ENCODE measurements at places on chromosomes 13 and 19. TPM values are rescaled to one million over a fixed set of nuclear protein-coding genes. Genes with fewer than 3 reads are reported as not detected.

- peaks cover 13% of the 10 kb centered on the region for H3K4me1 ChIP-seq
- H3K27me3 ChIP-seq: no peaks in the 10 kb centered on the region
- H3K36me3 ChIP-seq: no peaks in the 10 kb centered on the region
- no peak overlapping the region for H3K27ac ChIP-seq
- DNase-seq: no peak
Measured at GRCh38 chr13:49643035-49643646, 14.8 kb downstream of the ARL11 start.

CYP4F8 gene
- not detected for total RNA-seq

- H3K4me1 ChIP-seq: no peaks in the 10 kb centered on the region
- no peaks in the 10 kb centered on the region for H3K36me3 ChIP-seq
- no peak overlapping the region for H3K4me3 ChIP-seq
- H3K27me3 ChIP-seq: no peaks in the 10 kb centered on the region
- H3K27ac ChIP-seq: no peak overlapping the region
- no peak for DNase-seq
Measured at GRCh38 chr19:29445246-29445645, 80.5 kb upstream of the VSTM2B start.

GRCh38 chr19:40363069-40363468 lies 14.6 kb downstream of the PLD3 start:
- H3K27ac ChIP-seq: peak overlapping the region; percentile 31
- H3K36me3 ChIP-seq: no peaks in the 10 kb centered on the region
- no peaks in the 10 kb centered on the region for H3K27me3 ChIP-seq
- H3K4me3 ChIP-seq: no peak overlapping the region
- peaks cover 16% of the 10 kb centered on the region for H3K4me1 ChIP-seq

DNA sequence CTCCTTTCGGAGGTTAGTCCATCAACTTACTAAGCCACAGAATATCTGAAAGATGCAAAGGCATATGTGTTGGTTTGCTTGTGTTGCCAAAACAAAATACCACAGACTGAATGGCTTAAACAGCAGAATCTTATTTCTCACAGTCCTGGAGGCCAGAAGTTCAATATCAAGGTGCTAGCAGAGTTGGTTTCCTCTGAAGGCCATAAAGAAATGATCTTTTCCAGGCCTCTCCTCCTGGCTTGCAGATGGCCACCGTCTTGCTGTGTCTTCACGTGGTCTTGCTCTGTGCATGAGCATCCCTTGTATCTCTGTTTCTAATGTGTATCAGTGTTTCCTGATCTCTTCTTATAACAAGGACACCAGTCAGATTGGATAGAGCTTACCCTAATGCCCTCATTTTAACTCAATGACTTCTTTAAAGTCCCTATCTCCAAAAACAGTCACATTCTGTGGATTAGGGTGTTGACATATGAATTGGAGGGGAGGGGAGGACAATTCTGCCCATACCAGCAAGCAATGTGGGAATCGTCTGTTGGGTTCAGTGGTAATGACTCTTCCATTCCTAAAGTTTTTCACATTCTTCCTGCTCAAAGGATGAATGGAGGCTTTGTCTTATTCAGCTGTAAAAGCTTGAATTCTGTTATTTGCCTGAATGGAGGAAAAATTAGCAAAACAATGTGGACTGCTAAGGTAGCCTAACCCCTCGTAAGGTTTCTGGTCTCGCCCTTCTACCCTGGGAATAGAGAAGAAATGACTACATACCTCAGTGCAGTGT lies 715.7 kb downstream of the DIAPH3 start:
- no peak overlapping the region for H3K4me3 ChIP-seq
- no peaks in the 10 kb centered on the region for H3K4me1 ChIP-seq
- no peak for DNase-seq
- H3K27me3 ChIP-seq: peaks cover 6% of the 10 kb centered on the region

DNA sequence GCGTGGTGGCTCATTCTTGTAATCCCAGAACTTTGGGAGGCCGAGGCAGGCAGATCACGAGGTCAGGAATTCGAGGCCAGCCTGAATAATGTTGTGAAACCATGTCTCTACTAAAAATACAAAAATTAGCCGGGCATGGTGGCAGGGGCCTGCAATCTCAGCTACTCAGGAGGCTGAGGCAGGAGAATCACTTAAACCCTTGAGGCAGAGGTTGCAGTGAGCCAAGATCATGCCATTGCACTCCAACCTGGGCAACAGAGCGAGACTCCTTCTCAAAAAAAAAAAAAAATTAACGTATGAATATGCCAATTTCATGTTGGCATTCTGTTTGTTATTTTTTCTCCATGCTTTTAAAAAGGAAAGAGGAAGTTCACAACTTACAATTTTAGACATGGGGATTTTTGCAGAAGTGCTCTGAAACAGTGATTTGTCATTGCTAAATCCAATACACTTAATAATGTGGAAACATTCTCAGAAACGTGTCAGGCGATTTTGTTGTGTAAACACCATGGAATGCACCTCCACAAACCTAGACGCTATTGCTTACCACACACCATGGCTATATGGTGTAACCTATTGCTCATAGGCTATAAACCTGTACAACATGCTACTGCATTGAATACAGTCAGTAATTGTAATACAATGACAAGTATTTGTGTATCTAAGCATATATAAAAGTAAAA lies 115.9 kb upstream of the PCDH20 start:
- H3K4me1 ChIP-seq: no peaks in the 10 kb centered on the region
- DNase-seq: no peak
- H3K27me3 ChIP-seq: no peaks in the 10 kb centered on the region
- H3K4me3 ChIP-seq: no peak overlapping the region

FFAR3 gene
- total RNA-seq: 0.21 TPM

FBXL12 gene
- 23.3 TPM for total RNA-seq

URAD gene
- total RNA-seq: not detected

GRCh38 chr13:64688893-64689677 lies 2541.1 kb downstream of the PCDH9 start:
- no peaks in the 10 kb centered on the region for H3K4me1 ChIP-seq
- no peak overlapping the region for H3K27ac ChIP-seq
- no peak overlapping the region for H3K4me3 ChIP-seq
- H3K27me3 ChIP-seq: no peaks in the 10 kb centered on the region
- no peak for DNase-seq

ZNF574 gene
- total RNA-seq: 18.5 TPM

- no peak overlapping the region for H3K27ac ChIP-seq
- no peak overlapping the region for H3K4me3 ChIP-seq
- no peak for DNase-seq
- H3K36me3 ChIP-seq: no peaks in the 10 kb centered on the region
Measured at GRCh38 chr13:37947419-37948140, 78.0 kb upstream of the TRPC4 start.

LSR gene
- total RNA-seq: 2.8 TPM

C1QTNF9 gene
- not detected for total RNA-seq

DNA sequence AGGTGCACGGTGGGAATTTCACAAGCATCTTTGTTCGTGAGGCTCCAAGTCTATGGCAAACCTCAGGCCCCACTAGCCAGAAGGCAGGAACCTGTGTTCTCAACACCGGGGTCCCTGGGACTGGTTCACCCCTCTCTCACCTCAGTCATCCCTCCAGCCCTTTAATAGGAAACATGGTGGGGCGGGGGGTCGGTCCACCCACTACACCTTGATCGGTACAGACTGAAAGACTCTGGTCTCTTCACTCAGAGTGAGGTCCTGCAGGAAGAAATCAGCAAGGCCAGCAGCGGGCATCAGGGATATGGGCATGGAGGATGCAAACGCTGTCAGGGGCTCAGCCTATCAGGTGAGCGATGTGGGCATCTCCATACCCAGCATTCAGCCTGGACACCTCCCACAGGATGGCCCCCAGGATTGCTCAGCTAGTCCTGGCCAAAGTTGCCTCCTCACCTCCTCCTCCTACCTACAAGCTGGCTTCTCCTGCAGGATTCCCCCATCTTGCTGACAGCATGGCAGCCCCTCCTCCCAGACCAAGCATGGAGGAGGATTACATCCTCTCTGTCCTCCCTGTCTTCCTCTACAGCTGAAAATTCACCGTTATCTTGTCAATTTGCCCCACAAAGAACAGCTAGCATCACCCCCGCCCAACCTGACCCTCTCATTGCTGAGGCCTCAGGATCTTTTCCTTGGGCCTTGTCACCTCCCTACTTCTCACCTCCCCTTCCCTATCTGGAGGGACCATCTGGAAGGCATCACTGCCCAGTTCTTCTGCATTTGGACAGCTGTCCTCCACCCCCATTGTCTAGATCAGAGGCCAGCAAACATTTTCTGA lies 37.3 kb upstream of the CD33 start:
- H3K27me3 ChIP-seq: peaks cover 10% of the 10 kb centered on the region
- H3K27ac ChIP-seq: no peak overlapping the region
- no peak overlapping the region for H3K4me3 ChIP-seq
- H3K36me3 ChIP-seq: no peaks in the 10 kb centered on the region

GRCh38 chr19:35344511-35345031 lies 3.1 kb upstream of the FFAR1 start:
- no peaks in the 10 kb centered on the region for H3K36me3 ChIP-seq
- peaks cover 12% of the 10 kb centered on the region for H3K27me3 ChIP-seq
- H3K4me1 ChIP-seq: peaks cover 43% of the 10 kb centered on the region
- no peak overlapping the region for H3K27ac ChIP-seq

GRCh38 chr13:36981156-36981743 lies 17.9 kb downstream of the ALG5 start:
- H3K36me3 ChIP-seq: peaks cover 40% of the 10 kb centered on the region
- DNase-seq: peak; percentile 35
- no peaks in the 10 kb centered on the region for H3K27me3 ChIP-seq
- peaks cover 4% of the 10 kb centered on the region for H3K4me1 ChIP-seq

GRCh38 chr19:17720440-17720839 lies 1.2 kb downstream of the MAP1S start:
- H3K27ac ChIP-seq: peak overlapping the region; percentile 85
- H3K4me3 ChIP-seq: peak overlapping the region; percentile 91
- H3K36me3 ChIP-seq: peaks cover 26% of the 10 kb centered on the region
- DNase-seq: peak; percentile 62

IFI30 gene
- 52.7 TPM for total RNA-seq

PLPPR3 gene
- not detected for total RNA-seq

DNA sequence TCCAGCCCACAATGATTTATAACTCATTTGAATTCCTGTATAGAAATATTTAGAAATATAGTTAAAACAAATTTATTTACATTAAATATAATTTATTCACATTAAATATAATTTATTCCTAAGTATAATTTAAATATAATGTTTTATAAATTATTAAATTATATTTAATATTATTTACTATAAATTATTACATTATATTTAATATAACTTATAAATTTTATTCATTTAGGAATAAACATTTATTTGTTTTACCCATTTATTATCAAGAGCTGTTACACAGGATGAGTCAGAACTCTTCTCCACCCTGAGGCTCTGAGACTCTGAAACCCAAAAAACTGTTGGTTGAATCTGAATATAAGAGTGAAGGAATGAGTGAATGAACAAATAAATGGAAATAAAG lies 170.9 kb upstream of the OBI1 start:
- no peaks in the 10 kb centered on the region for H3K36me3 ChIP-seq
- no peak overlapping the region for H3K27ac ChIP-seq
- no peak for DNase-seq
- H3K4me3 ChIP-seq: no peak overlapping the region
- H3K27me3 ChIP-seq: peaks cover 3% of the 10 kb centered on the region

PRSS57 gene
- total RNA-seq: not detected

ERFL gene
- total RNA-seq: 4.2 TPM

DNA sequence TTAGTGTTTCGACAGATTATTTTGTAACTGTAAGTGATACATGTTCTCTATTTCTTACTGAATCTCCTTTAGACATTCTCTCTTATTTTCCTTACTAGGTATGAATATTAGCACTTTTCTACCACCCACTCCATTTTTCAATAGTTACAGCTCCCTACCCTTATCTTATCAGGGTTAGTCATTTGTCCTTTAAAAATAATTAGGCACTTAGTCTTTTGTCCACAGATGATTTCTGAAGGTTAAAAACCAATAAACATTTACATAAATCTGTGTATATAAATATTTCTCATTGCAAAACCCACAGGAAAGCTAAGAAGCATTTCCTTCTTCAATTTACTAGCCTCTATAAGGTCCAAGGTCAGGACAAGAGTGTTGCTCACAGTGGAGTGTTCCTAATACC lies 624.1 kb upstream of the MIR17HG start:
- no peaks in the 10 kb centered on the region for H3K27me3 ChIP-seq
- H3K4me1 ChIP-seq: no peaks in the 10 kb centered on the region
- no peaks in the 10 kb centered on the region for H3K36me3 ChIP-seq
- DNase-seq: no peak
- no peak overlapping the region for H3K4me3 ChIP-seq
- H3K27ac ChIP-seq: no peak overlapping the region

DNA sequence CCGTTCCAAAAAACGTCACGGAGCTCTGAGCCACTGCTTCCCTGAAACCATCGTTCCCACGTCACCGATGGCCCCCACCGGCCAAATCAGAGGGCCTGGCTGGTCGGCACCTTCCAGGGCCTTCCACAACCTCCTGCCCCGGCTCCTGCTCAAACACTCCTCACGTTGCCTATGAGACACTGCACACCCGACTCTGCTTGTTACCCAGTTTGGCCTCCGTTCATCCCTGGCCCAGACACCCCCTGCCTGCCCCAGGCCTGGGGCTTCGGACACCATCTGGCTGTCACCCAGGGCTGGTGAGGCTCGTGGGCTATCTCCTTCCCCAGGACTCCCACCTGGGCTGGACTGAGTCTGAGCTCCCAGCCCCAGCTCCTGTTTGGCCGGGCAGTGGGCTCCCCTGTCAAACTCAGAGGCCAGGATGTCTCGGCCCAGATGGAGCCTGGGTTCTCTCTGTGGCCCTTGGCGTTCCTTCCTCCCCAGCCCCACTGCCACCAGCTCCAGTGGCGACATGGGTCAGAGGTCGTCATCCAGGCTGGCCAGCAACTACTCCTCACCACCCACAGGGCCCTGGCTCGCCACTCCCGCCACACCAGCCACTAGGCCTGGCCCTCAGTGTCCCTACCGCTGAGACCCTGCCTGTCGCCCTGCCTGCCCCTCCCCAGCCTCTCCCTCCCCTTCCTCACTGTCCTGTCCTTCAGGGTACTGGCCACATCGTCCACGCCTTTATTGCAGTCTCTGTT lies 17.7 kb downstream of the CERS1 start:
- no peaks in the 10 kb centered on the region for H3K4me1 ChIP-seq
- H3K36me3 ChIP-seq: no peaks in the 10 kb centered on the region
- H3K27ac ChIP-seq: no peak overlapping the region
- H3K4me3 ChIP-seq: no peak overlapping the region

LILRB3 gene
- total RNA-seq: not detected

DNA sequence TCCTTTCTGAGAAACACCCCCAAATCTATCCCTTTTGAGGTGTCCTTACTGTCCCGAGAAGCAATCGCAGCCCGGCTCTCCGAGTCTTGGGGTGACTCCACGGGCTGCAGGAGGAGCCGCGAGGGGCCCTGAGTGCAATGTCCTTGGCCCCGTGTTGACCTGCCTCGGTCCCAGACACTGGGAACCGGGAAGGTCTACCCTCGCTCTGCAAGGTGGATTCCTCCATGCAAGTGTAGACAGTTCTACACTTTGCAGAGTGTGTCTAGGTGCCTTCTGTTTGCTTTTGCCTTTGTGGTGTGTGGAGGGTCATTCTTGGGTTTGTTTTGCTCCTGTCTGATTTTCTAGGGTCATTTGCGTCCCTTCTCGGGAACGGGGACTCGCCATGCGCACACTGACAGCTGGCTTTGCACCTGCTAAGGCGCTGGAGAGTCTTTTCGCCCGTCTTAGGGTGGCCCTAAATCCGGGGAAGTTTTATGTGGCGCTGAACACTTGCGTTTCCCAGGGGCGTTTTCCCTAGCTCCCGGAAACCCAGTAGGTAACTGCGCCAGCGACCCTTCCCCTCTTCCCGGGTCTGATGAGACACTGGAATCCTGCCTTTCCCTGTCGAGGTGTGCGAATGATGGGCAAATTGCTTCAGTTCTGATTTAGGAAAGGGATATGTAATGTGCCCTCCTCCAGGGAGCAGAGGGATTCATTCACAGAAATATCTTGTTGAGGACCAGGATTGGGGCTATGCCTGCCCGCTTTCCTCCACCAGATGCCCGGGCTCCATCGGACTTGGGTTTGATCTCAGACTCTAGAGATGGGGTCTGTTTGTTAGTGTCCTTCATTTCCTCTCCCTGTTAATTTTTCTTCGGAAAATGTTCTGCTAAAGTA lies 755 bp downstream of the SERTM1 start:
- H3K27me3 ChIP-seq: peaks cover 35% of the 10 kb centered on the region
- H3K36me3 ChIP-seq: no peaks in the 10 kb centered on the region
- H3K4me3 ChIP-seq: no peak overlapping the region
